ENCODE measurements at places on chromosomes 6 and 20.

- no peak for DNase-seq
Observed at GRCh38 chr6:84556541-84557335, 207.7 kb downstream of the TBX18 start.

DNA sequence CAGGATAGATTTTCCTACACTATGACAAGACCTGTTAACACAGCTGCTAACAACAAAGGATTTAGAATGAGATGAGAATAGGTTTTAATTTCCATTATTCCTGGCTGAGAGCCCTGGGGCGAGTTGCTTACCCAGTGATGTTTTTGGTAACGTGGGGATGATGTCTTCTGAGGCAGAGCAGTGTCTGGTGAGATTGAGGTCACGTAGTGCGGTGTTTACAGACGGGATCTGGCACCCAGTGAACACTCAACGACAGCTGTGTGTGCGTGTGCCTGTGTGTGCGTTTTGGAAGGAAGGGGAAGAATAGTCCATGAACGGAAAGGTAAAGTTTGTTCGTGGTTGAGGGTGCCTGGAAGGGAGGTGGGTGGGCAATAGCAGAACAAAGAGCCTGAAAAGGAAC, 384.7 kb downstream of the C6orf118 start:
- DNase-seq = no peak

DNA sequence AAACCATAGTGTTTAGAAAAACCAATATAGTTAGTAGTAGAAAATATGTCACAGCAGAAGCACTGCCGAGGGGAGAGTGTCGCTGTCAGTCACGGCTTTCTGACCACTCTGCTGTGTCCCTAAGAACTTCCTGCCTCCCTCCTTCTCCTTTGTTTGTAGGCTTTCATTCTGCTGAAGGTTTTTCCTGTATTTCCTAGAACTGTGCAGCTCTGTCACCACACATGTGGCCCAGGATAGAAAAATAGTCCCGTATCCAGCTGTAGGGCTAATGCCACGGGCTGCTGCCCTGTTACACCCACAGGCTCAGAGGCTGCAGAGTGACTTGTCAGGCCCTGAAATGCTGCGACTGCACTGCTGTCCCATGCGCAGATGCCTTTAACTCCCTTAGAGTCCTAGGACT, 52.6 kb upstream of the SYNJ2 start:
- DNase-seq = no peak

- DNase-seq = no peak
Observed at GRCh38 chr6:10210052-10210451, 204.8 kb downstream of the TFAP2A start.

GRCh38 chr6:17280552-17281090, 540 bp upstream of the RBM24 start:
- DNase-seq = no peak

- no peak for DNase-seq
Observed at GRCh38 chr6:134741200-134741536, 208.7 kb downstream of the ALDH8A1 start.

DNA sequence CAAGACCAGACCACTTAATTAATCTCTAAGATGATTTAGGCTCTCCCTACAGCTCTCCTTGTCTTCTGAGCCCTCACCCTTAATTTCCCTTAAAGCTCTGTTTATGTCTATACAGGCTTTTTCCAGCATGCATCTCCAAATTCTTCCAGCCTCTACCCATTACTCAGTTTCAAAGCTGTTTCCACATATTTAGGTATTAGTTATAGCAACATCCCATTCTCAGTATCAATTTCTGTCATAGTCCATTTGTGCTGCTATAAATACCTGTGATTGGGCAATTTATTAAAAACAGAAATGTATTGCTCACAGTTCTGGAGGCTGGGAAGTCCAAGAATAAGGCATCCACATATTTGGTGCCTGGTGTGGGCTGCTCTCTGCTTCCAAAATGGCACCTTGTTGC, 2.3 kb upstream of the SERPINB1 start:
- no peak for DNase-seq
